ENCODE measurements at places on chromosomes 2 and 18. TPM values are rescaled to one million over a fixed set of nuclear protein-coding genes. Genes with fewer than 3 reads are reported as not detected.

FBLN7 gene
- 1.0 TPM for polyA plus RNA-seq

GRCh38 chr2:190530248-190530900 is 4.1 kb downstream of the NEMP2 start:
- no peak for DNase-seq

DNA sequence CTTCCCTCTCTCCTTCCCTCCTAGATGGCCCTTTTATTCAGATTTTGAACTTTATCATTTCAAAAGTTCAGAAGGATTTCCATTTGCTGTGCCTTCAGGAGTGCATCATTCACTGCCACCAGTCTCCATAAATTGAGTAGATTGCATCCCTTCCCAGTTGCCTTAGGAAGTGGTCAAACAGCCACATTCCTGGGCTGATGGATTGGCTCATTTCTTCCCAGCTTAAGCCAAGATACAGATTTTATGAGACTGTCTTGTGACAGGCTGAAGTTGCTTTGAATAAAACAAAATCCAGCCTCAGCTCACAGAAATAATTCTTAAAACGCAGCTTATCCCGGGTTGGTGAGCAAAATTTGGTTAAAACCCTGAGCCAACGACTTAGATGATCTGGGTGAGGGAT is 9.8 kb downstream of the NRP2 start:
- DNase-seq: no peak

DNA sequence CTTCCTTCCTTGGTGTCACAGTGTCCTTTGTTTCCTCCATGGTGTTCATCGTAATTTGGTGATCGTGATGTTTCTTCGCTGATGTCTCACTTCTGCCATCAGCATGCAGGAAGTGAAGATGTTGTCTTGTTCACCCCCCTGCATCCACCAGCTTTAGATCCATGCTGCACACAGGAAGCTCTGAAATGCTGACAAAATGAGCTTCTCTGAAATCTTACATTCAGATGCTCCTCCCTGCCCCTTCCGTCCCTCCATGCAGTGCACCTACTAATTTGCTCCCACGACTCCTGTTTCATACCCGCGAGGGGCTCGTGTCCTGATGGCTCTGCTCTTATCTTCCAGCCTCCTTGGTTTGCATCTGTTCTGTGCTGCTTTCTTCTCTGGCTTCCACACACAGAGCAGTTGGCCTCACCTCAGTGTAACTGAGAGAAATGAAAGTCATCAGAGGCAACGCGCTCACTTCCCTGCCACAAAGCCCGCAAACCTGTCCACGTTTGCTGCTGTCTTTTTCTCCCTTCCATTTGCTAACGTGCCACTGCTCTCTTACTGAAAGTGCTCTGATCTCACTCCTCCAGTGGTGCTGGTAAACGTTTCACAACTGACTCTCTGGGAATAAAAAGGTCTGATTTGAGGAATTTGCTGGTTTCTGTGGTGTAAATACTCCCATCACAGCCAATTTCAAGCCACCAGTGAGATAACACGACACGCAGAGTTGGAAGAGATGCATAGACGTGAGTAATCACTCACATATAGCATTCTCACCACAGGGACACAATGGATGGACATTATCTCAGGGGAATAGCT is 41.0 kb upstream of the MGAT4A start:
- DNase-seq: no peak

GRCh38 chr2:204183608-204184007 is 247.0 kb downstream of the ICOS start:
- DNase-seq: no peak

DNA sequence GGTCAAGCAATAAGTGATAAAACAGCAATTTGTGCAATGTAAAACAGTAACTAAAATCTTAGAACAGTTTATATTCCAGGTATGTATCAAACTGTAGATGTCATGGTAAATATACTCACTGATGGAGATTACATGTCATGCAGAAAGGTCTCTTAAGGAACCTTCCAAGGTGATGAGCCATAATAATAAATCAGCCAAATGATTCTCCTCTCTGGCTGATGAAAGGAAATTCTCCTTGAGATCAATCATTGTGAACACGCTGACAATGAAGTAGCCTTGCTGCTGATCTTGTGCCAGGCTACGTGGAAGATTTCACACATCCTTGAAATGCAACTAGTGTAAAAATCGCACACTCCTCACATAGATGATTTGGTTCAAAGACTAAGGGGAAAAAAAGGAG is 392.5 kb upstream of the CDH7 start:
- no peak for DNase-seq

DNA sequence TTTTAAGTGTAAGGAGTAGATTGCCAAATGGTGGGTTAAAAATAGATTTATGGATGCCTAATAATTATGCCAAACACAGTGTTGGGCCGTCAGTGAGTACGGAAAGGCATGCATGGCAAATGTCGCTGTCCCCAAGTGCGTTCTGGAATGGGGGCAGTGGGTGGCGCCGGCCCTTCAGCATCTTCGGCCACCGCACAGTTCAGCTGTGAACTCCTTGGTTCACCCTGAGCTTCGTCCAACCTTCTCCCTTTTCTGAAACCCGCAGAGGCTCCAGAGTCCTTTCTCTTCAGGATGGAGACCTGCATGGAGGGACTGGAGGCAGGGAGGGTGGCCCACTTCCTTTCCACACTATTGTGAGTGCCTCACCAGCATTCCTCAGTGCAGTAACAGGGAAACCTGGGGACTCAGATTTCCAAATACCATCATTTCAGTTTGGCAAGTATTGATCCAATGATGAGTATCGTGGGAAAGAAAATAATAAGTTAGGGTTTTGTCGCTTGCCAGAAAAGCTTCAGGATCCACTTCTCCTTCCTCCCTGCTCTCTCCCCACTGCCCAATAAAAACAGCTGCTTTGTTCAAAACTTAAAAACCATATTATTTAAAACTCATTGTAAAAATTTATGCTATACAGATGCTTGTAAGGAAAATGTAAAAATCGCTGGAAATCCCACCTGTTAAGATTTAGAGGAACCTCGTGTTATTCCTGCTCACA is 74.6 kb upstream of the TXNDC2 start:
- DNase-seq: no peak

DNA sequence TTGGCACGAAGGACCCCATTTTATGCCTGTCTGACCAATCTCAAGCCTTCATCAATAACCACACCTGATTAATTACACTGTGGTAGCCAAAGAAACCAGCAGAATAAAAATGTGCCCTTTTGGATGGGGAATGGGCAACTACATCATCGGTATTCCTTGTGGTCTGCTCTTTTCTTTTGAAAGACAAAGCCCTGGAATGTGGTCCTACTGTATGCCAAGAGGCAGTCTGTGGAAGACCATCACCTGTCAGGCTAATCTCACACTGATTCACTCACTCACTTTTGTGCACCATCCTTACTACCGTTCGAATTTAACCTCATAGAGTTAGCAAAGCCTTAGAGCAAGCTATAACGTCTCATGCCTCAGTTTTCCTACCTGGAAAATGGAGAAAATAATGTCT is 275.2 kb upstream of the LRRTM1 start:
- DNase-seq: no peak

DNA sequence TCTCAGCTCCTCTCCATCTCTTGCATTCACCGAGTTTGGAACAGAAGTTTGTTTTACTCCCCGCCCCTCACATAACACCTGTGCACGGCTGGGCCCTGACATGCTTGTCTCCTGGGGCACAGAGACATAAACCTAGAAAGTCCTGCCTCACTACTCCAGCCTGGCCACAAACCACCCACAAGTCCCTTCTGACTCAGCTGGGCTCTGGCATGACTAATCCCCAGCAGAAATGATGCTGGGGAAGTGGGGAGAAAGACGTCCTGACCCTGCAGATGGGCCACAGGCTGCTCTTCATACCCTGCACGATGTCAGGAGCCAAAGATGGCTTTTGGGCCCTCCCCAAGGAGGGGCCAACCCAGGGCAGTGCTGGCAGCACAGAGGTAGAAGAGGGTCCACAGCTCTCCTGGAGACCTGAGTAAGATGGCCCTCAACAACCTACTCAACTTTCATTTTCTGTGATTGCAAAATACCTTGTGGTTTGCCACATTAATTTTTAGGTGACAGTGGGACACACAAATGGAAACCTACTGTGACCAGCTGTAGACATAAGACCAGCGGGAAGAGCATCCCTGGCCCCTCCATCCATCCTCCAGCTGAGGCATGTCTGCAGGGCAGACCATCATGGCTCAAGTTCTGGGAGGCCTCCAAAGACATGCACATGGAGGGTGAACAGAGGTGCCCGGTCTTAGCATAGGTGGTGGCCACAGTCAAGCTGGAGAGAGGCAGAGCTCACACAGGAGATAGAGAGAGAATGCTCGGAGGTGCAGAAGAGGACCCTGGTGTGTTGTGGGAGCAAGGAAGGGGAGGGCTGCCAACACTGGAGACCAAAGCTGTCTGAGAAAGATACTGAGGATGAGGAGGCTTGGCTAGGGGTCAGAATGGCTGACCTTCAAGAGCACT is 40.0 kb downstream of the DNMT3A start:
- no peak for DNase-seq

GRCh38 chr18:23805898-23806297 is 116.6 kb downstream of the LAMA3 start:
- no peak for DNase-seq

- DNase-seq: no peak
Observed at GRCh38 chr2:225074366-225074765, 32.1 kb upstream of the DOCK10 start.
